Germinal center (tissue), 1 donor: ENCODE measurements at places on chromosomes 16 and 17.
A peak's percentile ranks its signal among the peaks of the same experiment; 100 is the strongest.

GRCh38 chr16:46691726-46692125 is 2.3 kb downstream of the ORC6 start:
- DNase-seq: no peak

GRCh38 chr17:1058423-1059130 is 61.6 kb downstream of the TIMM22 start:
- DNase-seq: peak; percentile 30

- no peak for DNase-seq
Measured at GRCh38 chr17:33987162-33987561, 267.9 kb upstream of the CCL2 start.

DNA sequence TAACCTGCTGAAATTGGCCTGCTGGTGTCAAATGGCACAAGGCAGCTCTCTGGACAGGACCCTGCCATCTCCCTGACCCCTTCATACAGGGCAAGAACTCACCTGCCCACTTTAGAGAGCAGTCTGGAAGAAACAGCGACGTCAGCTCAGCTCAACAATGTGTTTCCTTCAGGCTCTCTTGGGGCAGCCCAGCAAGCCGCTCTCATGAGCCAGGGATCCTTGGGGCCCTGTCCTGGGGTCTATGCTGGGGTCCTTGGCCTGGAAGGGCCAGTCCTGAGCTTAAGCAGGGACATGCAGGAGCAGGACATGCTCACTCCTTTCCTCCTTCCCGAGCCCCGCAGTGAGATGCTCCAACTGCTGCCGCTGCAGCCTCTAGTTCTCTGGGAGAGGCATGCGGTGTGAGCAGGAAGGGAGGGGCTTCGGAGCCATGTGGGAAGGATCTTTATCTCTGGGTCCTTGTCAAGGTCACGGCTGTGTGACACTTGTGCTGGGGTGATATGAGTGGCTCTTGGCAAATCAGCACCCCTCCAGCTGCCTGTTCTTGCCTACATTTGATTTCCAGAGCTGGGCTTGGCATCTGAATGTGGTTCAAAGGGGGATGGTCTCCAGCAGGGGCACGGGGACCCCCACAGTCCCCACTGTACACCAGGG is 3.4 kb downstream of the C1QTNF1 start:
- no peak for DNase-seq

DNA sequence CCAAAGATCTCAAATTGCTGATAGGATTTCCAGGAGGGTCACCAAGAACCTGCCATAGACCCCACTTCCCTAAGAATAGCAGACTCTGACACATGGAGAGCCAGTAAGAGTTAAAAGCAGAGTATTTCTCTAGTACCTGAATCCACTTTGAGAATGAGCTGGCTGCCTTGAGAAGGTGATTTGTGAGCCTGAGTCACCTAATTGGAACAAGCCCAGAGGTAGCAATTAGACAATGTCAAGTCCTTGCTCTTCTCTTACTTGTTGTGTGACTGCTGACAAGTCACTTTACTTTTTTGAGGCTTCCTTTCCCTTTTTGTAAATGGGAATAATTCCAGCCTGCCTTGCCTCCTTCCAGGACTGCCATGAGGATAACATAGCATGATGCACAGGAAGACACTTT is 76.1 kb upstream of the ASIC2 start:
- no peak for DNase-seq

DNA sequence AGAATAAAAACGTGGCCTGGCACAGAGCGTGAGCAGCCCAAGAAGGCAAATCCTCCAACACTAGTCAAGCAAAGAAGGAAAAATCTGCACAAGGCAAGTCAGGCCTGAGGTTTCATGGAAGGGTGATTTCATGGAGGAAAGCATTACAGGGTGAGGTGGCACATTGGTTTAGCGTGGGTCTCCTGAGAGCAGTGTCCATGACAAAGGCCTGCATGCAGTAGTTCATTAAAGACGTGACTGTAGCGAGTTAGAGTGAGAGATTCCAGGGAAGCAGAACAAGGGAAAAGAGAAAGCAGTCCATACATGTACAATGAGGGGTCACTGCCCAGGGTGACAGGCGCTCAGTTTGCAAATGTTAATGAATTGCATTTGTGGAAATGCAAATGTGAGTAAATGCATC is 285.0 kb upstream of the ERCC4 start:
- DNase-seq: no peak

DNA sequence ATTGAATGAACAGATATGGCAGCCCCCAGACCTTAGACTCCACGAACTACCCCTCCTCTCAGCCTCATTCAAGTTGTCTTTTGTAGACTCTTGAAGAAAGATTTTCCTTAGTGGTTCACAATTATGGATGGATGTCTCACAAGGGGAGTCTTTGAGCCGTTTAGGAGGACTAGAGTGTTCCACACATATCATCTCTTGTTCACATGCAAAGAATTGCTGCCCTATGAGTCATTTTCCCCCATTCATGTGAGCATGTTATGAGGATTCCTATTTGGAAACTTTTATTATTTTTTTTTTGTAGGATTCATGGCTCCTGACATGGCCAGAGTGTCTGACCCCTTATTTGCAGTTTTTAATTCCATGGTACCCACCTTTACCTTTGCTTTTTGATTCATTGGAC is 237.1 kb downstream of the SHISA9 start:
- DNase-seq: no peak

DNA sequence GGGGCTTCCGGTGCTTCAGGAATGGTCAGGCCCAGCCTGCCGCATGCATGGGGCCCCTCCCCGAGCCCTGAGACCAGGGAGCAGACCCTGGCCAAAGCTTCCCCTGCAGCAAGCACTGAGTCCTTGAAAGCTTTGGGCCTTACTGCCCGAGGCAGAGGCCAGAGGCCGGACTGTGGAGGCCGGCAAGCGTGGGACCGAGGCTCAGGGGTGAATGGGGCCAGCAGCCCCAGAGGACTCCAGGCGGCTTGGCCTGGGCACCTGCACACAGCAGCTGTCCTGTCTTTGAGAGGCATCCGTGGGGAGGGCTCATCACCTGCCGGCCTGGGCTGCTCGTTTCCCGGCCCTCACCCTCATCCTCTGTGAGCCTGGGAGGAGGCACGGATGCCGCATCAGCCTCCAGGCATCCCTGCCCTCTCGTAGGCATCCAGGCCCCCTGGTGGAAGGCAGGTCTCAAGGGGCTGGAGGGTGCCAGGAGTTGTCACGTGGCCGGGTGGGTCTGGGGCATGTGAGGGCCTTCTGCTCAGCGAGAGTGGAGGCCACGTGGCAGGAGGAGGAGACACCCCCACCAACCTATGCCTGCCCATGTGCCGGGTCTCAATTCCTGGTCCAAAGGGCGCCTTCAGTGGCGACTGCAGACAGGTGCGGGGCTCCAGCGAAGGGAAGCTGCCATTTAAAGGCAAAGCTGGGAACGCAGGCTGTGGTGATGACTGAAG is 31.4 kb downstream of the CACNA1H start:
- no peak for DNase-seq

DNA sequence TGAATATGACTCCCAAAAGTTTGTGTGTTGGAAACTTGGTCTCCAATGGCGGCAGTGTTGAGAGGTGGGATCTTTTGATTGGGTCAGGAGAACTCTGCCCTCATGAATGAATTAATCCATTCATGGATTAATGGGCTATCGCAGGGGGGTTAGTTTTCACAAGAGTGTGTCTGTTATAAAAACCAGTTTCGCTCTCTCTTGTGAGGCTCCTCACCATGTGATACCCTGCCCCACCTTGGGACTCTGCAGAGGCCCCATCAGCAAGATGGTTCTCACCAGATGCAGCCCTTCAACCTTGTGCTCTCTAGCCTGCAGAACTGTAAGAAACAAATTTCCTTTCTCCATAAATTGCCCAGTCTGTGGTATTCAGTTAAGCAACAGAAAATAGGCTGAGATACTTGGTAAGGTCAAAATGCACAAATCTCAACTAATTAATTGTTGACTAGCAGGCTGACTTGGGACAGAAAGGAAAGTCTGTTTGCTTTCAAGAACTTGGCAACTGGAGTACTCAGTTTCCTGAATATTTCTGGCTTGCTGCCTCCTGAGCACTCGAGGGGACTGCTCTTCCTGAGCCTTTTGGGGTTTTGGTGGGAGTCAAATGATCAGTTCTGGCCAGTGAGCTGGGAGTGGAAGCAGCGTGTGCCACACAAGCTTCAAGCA is 13.8 kb upstream of the CCL17 start:
- DNase-seq: no peak

DNA sequence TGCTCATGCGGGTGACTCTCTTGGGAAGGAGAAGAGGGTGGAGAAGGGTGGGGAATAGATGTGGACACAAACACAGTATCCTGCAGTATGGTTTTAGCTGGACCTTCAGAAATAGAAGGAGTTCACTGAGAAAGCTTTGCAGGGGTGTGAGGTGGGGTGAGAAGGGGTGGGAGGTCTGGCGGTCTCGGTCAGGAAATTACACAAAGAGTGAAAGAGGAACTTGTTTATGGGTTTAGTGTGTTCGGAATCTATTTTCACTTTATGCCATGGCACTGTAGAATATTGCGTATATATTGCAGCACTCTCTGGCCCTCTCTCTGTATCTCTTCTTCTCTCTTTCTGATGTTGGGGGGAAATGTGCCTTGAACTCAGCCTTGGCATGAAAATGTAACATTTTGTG is 148.2 kb upstream of the GOT2 start:
- no peak for DNase-seq

DNA sequence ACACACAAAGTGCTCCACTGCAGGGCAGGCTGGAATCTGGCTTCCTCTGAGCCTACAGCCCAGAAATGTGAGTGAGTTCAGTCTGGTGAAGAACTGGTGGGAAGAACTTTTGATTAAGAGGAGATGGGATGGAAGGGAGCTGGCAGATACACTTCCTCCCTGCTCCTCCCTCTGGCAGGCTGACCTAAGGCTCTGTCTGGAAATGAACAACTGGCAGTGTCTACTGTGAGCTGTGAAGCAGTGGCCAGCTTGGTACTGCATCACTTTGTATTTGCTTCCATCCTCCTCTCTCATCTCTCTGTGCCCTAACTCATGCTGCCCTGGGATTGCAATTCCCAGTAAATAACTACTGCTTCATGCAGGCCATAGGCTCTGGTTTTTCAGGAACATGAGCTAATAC is 45.6 kb downstream of the MAF start:
- DNase-seq: no peak

GRCh38 chr17:49687878-49688491 is 10.1 kb upstream of the SPOP start:
- DNase-seq: no peak

DNA sequence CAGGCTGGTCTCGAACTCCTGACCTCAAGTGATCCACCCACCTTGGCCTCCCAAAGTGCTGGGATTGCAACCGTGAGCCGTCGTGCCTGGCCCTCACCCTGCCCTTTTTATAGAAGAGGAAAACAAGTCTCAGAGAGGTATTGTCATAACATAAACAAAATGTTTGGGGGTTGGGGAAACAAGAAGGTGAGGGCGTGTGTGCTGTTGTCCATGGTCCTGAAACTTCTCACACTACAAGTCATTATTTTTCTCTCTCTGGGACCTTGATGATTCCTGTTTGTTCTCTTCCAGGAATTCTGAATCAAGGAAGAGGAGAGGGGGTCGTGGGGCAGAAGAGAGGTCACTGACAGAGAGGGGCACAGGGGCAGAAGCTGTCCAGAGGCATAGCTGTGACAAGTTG is 160.2 kb upstream of the LHX1 start:
- DNase-seq: no peak

- DNase-seq: no peak
Measured at GRCh38 chr17:55680686-55681341, 41.9 kb downstream of the TMEM100 start.

- no peak for DNase-seq
Measured at GRCh38 chr17:73510981-73511718, 133.1 kb downstream of the SDK2 start.

DNA sequence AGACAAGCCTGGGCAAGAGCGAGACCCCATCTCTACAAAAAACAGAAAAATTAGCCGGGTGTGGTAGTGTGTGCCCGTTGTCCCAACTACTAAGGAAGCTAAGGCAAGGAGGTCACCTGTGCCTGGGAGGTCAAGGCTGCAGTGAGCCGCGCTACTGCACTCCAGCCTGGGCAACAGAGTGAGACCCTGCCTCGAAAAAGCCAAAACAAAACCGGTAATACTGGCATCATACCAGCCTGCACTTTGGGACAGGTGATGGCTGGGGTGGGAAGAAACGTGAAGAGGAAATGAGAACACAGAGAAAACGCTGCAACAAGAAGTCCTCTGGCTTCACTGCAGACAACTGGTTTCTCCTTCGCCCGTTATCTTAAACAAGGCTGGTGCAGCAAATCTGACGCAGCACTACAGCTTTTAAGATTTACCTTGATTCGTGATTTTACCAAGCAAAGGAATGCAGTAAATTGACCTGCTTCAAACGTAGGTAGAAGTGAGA is 725 bp upstream of the CASC3 start:
- peak; percentile 46 for DNase-seq

DNA sequence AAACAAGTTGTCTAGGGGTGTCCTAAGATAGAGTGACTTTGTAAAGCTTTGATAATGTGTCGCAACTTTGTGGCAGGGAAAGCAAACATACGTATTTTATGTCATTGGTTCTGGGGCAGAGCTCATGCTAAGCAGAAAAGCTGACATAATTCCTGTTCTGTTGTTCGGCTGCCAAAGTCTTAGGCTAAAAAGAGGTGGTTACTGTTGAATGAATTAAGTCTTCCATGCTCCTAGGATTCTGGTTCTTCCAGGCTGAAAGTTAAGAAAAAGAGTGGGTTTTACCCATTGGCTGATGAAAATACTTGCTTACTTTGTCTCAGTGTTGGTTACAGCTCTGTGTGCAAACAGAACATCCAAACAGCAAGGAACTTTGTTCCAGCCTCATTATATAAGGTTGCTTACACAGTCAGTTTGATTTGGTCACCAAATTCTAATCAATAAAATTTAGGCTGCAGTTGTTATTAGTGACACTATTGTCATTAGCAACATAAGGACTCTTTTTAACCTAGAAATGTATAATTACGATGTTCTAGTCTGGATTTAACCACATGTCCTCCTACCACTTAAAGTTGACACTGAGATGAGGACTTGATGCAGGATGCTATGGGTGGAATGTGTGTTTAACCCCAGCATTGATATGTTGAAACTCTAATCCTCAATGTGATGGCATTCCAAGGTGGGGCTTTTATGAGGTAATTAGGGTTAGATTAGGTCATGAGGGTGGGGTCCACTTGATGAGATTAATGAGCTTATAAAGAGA is 114.0 kb upstream of the GOT2 start:
- no peak for DNase-seq

DNA sequence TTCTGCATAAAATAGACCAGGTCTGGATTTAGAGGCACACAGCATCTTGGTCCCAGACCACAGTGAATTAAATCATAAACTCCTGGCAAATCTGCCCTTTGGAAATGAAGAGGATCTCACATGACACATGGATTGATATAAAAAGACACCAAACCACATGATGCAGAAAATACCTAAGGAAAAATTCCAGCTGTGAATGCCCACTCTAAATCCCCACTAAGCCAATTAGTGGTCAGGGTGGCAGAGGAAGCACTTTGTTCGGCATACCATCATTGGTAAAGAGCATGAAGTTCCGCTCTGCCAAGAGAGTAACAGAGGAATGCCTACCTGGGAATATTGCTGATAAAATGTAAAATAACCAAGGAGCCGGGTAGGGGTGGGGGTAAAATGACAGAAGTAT is 32.4 kb upstream of the NOL11 start:
- DNase-seq: no peak
